Karpas-422 (cell line): ENCODE measurements at places on chromosomes 3 and 15.

- no peak for DNase-seq
Measured at GRCh38 chr3:112360561-112360960, 27.6 kb downstream of the CD200 start.

DNA sequence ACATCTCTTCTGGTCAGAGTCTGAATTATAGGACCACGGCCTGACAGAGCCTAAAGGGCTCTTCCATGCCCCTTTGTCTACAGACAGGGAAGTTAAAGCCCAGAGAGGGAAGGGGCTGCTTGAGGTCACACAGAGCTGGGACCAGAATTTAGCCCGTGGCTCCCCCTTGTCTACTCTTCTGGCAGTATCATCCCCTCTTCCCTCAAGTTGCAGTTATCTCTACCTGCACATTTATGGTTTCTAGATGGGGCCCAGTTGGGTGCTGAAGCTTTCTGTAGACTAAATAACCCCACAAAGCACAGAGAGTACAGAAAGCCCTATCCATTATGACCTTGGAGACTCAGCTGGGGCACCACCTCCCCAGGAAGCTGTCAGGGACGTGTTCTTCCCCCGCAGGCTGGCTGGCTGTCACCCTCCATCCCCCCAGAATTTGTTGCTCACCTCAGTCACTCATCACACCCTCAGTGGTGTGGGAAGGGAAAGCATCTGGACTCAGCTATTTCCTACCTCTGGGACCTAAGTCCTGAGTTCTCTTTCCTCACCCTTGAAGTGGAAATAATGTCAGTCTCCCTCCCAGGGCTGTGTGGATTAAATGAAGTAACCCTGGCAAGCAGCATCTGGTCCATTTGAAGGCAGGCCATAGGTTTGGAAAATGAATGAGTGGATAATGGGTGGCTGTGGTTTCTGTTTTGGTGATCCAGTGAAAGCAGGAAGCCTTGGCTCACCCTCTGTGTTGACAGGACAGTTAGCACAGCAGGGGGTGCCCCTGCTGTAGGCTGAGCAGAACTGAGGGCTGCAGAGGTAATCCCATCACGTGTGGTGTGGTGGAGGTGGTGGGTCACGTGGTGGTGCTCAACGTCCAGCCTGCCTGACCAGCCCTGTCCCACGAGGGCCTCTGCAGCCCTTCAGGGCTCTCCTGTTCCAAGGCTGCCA, 16.3 kb downstream of the ACOX2 start:
- no peak for DNase-seq

GRCh38 chr15:91517491-91518200, 335.9 kb upstream of the SLCO3A1 start:
- no peak for DNase-seq

- DNase-seq, result no peak
Measured at GRCh38 chr3:52986938-52987337, 58.9 kb downstream of the SFMBT1 start.

- no peak for DNase-seq
Measured at GRCh38 chr3:8997151-8997550, 33.9 kb upstream of the RAD18 start.

- no peak for DNase-seq
Measured at GRCh38 chr3:151483961-151484520, 23.2 kb upstream of the IGSF10 start.

DNA sequence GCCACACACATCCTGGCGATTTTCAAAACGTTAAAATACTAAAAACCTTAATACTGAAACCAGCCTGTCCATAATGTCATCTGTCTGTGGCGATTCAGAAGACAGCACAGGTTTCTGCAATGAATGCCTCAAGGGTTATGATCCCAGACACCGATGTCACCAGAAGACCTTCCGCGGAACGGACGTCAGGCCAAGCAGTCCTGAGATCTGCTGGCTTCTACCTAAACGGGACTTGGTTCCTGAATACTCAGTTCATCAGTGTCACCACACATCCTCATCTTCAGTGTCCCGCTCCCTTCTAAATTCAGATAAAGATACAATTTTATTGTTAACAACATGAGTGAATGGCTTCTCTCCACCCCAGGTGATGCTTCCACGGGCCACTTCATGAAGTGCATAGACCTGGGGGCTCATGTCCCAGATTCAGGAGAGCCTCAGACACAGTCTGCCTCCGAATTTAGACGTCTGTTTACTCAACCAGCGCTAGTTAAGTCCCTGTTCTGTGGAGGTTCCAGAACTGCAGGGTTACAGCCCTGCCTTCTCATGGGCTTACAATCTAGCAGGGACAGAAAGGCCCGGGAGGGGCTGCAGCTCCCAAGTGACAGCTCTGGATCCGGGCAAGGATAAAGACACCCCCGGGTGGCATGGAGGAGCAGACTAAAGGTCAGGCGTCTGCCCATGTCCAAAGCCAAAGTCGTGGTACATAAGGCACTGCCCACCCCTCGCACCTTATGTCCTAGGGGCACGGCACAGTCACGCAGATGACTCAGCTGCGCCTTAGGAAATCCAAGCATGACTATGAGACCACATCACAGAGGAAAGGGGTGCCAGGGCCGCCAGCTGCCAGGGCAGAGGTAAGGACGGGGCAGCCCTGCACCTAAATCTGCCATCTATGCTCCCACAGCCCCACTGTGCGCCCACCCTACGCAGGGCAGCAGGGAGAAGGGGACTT, 75.9 kb downstream of the VGLL4 start:
- DNase-seq, result no peak

DNA sequence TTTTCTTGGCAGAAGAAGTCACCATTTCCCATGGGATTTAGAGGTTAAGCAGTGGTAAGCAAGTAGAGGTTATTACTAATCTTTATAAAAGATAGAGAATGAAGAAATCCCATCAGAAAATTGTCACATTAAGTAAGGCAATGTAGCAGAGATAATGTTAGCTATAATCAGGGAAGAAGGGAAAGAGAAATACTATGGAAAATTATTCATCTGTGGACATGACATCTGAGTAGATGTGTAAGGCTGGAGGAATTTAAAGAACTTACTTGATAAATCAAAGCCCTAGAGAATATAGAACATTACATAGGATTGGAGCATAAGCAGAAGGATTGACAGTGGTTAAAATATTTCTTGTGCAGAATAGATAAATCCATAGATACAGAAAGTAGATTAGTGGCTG, 553.1 kb upstream of the CBLB start:
- DNase-seq, result no peak

DNA sequence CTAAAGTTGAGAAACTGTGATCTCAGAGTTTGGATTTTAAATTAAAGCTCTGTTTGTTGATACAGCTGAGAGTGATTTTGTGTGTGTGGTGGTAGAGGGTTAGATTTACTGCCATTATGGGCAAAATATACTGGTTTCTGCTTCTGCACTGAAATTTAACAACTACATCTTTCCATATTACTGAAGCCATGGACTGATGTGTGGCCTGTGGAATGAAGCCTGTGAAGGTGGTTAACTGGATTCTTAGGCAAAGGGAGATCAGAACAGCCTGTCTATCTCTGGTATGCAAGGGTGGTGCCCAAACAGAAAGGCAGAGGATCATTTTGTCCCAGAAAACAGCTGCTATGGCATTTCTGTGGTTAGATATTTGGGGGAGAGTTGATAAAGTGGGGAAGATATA, 297.3 kb upstream of the THBS1 start:
- DNase-seq, result no peak

DNA sequence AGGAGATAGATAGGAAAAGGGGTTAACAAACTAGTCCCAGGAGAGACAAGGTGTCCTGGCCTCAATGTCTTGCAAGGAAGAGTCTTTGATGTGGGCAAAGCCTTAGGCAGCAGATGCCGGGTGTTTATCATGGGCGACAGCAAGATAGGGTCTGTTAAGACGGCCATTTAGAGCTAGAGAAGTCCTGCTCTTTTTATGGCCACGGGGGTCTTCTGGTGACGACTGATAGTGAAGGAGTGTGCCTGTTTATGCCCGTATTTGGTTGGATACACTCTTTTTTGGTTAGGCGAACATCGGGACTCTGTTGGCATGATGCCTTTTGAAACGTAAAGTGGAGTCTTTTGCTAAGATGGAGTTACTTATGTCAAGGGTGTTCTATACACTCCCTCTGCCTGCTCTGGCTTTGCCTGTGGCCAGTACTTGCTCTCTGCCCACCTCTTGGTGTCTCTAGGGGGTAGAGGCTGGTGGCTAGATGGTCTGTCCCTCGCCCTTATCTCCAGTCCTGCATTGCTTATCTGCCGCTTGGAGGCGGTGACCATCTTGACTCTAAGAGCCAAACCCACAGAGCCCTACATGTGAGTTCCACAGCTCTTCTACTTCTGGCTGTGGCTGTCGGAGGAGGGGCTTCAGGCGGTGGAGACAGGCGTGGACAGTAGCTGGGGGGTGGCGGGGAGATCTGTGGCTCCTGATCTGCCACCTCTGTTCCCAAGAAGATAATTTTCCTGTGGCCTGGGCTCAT, 55.8 kb upstream of the ZBTB38 start:
- no peak for DNase-seq

GRCh38 chr3:88478460-88478859, 328.7 kb downstream of the C3orf38 start:
- no peak for DNase-seq

GRCh38 chr3:23981136-23981535, 36.0 kb downstream of the NR1D2 start:
- no peak for DNase-seq
